ENCODE measurements at places on chromosomes 16 and 17.

DNA sequence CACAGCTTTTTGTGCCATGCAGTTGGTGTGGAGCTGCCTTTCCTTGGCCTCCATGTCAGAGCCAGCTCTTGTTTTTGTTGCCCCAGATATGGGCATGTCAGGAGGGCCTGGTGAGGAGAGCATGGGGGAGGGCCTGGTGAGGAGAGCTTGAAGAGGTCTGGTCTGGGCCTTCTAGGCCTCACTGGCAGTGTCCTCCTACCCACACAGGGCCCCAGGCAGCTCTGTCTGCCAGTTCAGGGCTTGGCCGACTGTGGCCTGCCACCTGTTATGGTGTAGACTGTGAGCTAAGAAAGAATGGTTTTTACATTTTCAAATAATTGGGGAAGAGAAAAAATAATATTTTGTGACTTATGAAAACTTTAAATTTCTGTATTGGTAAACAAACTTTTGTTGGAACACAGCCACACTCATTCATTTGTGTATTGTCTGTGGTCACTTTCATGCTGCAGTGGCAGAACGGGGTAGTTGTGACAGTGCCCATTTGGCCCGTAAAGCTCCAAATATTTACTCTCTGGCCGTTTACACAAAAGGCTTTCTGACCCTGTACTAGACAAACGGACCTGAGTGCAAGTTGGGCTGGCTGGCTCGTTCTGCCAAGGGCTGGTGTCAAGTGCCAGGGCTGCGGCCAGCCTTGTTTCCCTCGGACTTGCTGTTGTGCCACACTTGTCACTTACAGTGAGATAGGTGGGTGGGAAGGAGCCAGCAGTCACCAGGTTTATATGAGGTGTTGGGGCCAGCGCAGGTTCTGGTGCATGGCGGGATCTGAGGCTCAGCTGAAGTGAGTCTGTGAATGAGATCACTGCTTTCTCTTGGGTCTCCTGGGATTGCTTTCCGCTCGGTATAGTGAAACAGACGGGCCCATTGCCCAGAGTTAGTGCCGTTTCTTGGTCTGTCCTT, 18.2 kb downstream of the PGS1 start:
- no peak for DNase-seq

DNA sequence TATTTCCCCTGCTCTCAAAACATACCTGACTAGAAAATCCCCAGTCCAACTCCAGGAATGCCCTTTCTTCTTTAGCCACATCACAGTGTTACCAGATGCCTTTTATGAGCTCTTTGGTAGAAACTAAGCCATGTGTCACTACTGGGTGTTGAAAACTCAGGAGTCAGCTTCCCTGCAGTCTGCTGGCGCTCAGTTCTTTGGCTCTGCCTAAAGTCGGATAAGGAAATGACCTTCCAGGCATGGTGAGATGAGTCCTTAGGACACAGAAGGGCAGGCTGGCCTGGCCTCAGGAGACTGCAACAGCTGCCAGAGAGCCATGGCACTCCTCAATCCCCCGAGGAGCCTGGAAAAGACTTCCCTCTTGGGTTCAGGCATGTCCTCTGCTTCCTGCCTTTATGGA, 89.1 kb downstream of the CDH13 start:
- no peak for DNase-seq

GRCh38 chr16:87507351-87508069, 14.7 kb upstream of the ZCCHC14 start:
- no peak for DNase-seq

- no peak for DNase-seq
Measured at GRCh38 chr16:56726283-56726682, 3.6 kb upstream of the NUP93 start.

GRCh38 chr16:19417640-19418039, at the start of gene TMC5:
TSS of gene TMC5 (plus strand) at chr16:19417883. CDS start at chr16:19440039, 22,156 bp downstream.
- no peak for DNase-seq

DNA sequence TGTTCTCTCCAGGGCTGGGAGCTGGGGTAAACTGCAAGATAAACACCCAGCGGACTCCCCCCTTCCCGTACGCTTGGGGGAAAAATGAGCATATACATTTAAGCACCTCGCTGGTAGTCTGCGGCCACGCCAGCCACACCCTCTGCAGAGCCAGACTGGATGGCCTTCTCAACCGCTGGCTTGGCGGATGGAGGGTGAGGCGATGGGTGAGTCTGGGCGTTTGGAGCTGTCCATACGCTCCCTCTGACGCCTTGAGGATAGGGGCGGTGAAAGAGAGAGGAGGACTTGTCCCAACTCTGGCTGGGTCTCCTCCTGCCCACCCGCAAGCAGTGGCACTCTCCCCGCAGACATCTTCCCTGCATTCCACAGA, 1.0 kb downstream of the ITGA3 start:
- no peak for DNase-seq

- no peak for DNase-seq
Measured at GRCh38 chr16:48133455-48134211, 22.2 kb downstream of the ABCC12 start.

DNA sequence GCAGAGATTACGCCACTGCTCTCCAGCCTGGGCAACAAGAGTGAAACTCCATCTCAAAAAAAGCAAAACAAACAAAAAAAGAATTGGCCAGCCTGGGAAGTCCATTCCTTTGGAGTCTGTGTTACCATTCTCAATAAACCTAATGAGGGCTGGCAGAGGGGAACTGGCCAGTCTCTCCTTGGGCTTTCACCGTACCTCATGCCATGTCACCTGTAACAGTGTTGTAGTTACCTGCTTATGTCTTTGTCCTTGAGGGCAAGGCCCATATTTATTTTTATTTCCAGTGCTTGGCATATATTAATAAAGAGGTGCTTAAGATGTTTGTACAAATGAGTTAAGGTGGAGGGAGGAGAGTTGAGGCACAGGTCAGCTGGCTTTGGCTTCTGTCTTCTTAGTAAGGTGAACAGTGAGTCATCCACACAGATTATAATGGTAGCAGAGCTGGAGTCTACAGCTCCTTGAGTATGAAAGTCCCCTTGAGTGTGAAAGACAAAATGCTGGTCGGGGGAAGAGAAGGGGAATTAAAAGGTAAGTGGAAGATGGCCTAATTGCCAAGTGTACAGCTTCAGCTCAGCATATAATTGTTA, 8.4 kb downstream of the C1QBP start:
- DNase-seq: no peak

DNA sequence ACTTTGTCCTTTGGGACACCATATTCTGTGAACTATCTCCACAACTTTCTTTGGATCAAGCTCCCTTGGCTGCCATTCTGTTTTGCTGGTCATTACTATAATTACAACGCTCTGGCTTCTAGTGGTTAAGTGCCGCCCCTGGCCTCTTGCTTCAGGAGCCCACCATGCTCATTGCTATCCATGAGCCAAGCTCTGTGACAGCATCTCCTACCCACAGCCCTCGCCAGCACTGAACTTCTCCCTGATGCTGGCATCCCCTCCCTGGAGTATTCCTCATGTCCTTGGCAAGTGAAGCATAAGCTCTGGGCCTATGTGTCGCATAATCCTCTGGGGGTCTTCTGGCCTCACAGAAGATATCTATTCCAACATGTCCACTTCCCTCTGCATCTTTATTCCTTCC, 60.6 kb upstream of the DHX40 start:
- DNase-seq: no peak

- no peak for DNase-seq
Measured at GRCh38 chr17:16272111-16272840, 55.3 kb downstream of the PIGL start.

- no peak for DNase-seq
Measured at GRCh38 chr16:66619534-66620428, 15.3 kb downstream of the CMTM3 start.
